NCI-H1092 (cell line): ENCODE measurements at places on chromosomes 1 and 21.

GRCh38 chr1:26799479-26800142 lies 11.9 kb downstream of the PIGV start:
- peak; percentile 64 for DNase-seq

- no peak for DNase-seq
Measured at GRCh38 chr1:235054466-235054865, 74.2 kb downstream of the TOMM20 start.

- DNase-seq = no peak
Measured at GRCh38 chr1:85615586-85616363, 35.2 kb downstream of the CCN1 start.

DNA sequence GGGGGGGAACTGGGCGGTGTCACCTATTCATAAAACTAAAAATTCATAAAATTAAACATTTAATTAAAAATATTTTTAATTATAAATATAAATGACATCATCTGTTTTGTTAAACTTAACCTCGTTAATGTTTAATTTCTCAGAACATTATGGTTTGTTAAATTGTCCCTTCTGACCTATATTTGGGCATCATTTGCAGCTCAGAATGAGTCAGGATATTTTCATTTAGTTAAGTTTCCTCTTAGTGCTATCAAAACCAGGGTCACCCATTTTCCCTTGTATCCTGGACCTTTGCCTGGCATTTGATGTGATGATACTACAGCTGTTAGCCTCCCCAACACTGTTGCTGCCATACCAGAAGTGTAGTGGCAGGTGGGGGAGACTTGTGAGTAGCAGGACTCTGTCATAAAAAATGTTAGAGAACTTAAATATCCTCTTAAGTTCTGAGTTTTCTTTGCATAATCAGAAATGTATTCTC lies 30.3 kb downstream of the TSNAX start:
- no peak for DNase-seq

- no peak for DNase-seq
Measured at GRCh38 chr1:10691740-10692125, 104.7 kb downstream of the CASZ1 start.

DNA sequence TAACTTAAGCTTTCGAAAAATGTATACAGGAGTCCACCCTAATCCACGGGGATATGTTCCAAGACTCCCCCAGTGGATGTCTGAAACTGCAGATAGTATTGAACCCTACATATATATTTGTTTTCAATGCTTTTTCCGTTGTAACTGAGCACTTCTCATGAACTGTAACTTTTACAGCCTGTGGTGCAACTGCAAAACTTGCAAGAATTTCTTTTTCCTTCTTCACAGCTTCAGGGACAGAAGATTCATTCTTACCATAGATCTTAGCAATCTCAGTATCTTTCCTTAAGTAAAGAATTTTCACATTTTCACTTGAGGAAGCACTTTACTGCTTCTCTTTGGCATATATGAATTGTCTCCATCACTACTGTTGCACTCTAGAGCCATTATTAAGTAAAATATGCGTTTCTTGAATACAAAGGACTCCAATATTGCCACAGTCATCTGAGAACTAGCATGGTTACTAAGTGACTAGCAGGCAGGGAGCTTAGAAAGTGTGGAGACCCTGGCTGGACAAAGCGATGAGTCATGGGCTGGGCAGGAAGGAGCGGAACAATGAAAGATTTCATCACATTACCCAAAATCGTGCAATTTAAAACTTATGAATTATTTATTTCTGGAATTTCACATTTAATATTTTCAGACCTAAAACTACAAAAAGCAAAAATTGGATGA lies 14.1 kb downstream of the DPYD start:
- no peak for DNase-seq

DNA sequence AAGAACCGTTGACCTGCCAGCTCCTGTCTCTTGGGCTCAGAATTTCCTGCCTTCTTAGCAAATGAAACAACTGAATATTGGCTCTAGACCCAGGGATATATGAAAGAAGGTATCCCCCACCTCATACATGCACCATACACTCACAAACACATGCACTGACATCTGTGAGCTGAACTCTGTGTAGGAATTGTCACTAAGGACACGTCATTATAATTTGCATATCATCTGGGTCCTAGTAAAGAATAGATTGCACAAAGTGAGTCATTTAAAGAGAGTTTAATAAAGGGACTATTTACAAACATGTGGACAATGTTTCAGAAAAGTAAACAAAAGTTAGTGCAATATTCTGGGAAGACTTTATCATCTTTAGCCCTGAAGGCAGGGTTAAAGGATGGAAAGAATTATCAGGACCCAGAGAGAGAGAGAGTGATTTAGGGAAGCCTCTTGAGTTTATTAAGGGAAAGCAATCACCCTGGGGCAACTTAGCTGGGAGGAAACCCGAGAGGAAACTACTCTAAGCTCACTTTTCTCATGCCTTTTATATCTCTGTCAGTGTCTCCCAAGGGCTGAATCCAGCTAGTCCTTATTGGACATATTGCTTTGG lies 74.1 kb upstream of the PLA2G4A start:
- DNase-seq = no peak

DNA sequence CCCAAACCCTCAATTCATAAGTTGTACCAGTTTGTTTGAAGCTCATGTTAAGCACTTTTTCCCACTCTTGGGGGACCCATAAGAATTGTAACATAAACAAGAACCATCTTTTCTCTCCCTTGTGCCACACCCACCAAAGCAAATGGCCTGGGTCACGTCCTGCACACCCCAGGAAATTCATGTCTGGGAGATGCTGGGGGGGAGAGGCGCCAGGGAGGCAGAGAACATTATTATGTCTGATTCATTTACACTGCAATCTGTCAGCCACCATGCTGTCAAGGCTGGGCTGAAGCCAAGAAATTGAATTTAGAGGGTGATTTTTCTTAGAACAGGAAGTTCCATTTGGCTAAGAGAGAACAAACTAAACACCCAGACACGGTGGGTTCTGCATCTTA lies 37.2 kb upstream of the IPO9 start:
- DNase-seq = no peak

- no peak for DNase-seq
Measured at GRCh38 chr1:89781494-89782126, 39.2 kb upstream of the LRRC8D start.

DNA sequence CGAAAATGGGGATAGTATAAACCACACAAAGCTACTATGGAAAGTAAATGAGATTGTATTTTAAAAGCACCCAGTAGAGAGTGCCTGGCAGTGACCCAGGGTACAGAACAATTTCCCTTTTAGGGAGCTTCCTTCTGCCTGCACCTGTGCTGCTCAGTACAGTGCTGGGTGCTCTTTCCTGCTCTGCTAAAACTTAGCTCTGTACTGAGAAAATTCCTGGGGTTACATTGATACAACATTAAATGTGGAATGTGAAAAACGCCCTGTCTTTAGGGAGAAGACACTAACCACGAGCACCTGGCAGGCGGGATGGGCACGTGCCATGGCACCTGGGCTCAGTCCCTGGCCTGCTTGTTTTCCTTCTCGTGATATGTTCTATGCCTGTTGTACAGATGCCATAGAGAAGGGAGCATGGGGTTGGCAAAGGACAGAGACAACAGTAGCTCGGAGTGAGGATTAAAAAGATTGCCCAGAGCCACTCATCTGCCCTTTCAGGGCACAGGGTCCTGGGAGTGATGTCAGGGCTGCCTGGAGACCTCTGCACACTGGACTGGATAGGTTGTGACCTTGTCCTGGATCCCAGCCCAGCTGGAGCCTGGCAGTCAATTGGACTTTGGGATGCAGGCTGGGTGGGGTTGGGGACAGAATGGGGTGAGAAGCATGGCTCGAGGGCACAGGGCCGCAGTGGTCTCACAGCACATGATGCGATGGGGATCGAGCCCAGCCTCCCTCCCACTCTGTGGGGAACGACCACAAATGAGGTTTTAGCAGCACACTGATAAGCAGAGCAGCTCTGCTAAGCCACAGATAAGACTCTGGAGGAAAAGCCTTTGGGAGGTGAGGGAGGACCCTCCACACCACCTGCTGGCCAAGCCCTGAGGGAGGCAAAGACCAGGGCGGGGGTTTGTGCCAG lies 4.2 kb downstream of the SPATA46 start:
- DNase-seq = no peak

DNA sequence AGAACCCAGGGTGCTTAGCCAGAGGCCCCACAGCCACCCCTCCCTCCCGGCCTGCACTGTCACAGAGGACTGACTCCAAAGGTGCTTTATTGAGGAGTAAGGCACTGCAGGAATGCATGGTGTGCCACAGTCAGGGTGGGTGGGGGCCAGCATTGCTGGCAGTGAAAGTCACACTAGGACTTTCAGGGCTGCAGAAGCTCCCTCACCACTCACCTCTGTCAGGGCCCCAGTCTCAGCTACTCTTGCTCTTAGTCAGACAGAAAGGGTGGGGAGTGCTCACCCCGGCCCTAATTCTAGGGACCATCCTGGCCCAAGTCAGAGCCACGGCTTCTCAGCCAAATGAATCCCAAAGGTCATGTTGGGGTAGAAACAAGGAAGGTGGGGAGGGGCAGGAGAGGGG lies 19.4 kb downstream of the KNCN start:
- no peak for DNase-seq

GRCh38 chr1:31574749-31575368 lies 1.5 kb upstream of the TINAGL1 start:
- DNase-seq = no peak

DNA sequence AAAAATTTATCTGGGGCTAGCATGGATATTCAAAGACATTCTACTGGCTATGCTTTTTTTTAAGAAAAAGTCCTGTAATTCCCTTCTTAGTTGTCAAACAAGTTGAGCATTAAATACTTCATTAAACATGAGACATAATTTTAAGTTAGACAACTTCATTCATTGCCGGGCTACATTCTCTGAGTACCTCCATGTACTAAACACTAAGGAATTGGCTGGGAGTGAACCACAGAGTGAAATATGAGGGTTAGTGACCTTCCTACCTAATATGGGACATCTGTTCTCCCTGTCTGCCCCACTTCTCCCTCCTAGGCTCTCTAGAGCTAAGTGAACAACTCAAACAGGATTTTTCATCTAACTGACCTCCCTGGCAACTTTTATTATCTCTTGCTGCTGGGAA lies 370.4 kb downstream of the VAV3 start:
- DNase-seq = no peak

GRCh38 chr1:36142121-36142520 lies 7.2 kb downstream of the TRAPPC3 start:
- peak; percentile 33 for DNase-seq

DNA sequence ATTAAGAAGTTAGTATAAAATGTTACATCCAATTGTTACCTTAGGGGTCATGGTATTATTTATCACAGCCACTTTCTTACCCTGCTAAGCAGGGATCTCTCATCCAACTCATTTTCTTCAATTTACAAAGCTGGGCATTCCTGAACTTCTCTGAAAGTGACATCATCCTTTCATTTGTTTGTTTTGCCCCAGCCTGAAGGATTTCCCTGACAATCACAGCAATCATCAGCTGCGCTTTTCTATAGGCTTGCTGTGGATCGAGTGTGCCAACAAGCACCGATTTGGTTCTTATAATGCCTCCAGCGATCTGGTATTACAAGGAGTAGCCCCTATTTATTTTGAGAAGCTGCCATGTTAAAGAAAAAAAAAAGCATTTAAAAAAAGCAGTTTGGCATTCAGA lies 240.2 kb downstream of the USH2A start:
- DNase-seq = no peak

- no peak for DNase-seq
Measured at GRCh38 chr1:44571712-44572571, 102.3 kb downstream of the TMEM53 start.

- DNase-seq = no peak
Measured at GRCh38 chr1:38088366-38088765, 41.8 kb upstream of the POU3F1 start.

- peak; percentile 37 for DNase-seq
Measured at GRCh38 chr21:38351961-38352521, 95.2 kb downstream of the KCNJ15 start.

DNA sequence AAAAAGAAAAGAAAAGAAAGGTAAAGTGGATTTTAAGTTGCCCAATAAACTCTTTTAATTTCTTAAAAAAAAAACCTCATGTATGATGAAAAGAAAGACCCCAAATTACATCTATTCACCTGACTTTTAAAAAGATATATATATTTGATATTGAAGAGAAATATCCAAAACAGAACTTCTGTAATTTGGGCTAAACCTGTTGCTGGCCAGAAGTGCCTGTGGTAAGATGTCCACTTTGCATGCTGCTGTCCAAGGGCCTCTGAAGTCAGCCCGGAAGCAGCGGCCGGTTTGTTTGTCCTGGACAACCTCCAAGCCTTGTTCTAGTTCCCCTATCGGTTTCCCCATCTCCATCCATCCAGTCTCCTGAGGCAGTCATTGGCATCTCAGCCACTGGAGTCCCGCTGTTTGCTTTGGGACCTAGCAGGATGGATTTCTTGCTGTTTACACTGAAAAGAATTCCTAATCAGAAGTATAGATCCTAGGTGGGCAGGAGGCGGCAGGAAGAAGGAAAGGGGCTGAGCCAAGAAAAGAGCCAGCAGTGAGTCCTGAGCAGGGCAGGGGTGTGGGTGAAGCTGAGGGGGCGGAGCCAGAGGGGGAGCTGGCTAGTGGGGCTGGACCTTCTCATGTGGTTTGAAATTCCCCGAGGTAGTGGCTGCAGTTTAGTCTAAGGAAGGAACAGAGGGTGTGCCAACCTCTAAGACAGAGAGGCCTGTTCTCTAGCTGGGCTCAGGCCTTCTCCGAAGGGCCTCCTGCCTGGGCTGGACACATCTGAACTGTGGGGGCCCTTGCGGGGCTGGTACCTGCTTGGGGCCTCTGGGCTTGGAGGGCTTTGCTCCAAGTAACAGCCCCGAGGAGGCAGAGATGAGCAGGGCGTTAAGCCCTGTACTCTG lies 3.3 kb downstream of the NCMAP start:
- peak; percentile 59 for DNase-seq

DNA sequence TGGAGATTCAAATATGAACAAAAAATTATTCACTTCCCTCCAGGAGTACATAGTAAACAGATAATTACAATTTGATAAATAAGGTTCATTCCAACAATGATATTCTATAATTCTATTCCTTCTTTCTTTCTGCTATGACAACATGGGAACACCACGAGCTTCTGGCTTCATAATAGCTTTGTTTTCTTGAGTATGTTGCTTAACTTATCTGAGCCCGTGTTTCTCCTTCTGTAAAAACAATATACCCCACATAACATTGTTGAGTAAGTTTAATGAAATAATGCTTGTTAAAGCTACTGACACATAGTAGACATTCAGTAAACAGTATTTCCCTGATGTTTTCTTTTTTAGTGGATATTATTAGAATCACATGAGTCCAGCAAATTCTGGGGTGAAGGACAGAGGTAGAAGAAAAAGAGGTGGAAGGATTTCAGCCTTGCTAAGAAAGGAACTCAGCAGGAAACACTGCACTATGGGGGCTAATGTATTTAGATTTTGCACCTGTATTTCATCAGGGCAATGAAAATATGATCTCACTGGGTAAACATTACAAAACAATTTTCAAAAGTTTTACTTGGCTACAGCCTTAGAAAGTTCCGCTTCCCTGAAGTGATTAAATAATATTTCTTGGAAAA lies 430.8 kb upstream of the C1orf87 start:
- DNase-seq = no peak

- DNase-seq = no peak
Measured at GRCh38 chr1:43912607-43913006, 21.0 kb upstream of the ARTN start.

GRCh38 chr21:36247316-36248010 lies 72.5 kb upstream of the MORC3 start:
- no peak for DNase-seq
